Non-pigmented ciliary epithelial cell (primary cell): ENCODE measurements at places on chromosomes 1 and 21.

DNA sequence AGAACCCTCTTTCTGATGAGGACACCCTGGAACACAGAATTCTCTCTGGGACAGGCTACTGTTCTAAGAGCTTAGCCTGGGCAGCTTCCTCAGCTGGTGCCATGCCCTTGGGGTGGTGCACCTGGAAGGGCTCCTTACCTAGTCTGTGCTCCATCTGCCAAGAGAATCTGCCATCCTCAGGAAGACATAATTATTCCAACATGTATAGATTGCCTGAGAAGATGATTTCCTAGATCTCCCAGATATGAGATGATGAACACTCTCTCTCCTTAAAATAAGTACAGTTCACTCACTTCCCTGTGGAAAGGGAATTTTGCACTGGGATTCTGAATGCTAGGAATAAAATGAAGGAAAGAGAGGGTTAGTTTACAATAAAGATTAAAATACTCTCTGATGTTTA lies 87.6 kb downstream of the NENF start:
- DNase-seq = no peak

- DNase-seq = no peak
Observed at GRCh38 chr1:111052246-111052645, 87.6 kb downstream of the DRAM2 start.

DNA sequence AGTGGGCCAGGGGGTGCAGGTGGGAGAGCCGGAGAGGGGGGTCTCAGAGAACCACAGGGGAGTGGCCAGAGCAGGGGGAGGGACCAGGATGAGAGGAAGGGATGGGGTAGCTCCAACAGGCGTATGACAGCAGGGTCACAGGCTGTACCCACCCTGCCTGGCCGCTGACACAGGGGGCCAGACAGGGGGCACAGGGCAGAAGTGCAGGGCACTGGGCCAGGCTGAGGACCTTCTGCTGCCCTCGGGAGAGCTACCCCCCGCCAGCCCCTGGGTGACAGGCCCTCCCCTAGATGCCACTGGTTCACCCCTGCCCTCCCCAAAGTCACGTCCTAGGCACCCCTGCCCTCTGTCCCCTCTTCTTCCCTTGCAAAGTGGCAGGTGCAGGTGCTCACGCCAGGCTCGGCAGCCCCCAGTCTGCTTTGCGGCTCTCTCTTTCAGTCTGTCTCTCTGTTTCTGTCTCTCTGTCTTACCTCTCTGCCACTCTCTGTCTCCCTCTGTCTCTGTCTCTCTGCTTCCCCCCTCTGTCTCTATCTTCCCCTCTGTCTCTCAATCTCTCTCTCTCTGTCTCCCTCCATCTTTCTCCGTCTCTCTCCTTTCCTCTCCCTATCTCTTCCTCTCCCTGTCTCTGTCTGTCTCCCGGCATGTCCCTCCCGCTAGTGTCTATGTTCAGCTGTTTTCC lies 48.5 kb downstream of the WNT9A start:
- DNase-seq = no peak

- DNase-seq = no peak
Observed at GRCh38 chr1:107309962-107310361, 169.1 kb downstream of the NTNG1 start.

DNA sequence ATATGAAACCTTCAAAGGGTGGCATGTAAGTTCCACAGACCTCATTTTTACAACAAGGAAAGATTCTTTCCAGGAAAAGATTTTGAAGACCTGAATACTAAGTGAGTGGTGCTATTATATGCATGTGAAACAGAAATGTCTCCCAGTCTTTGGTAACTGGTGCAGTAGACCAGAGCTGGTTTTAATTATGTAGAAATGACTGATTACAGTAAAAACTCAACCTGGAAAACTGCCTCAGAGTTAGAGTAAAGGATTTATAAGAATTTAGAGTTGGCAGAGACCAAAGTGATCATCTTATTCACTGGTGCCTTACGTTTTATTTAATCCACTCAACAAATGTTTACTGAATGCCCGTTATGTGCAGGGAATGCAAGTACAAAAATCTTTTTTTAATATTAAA lies 30.2 kb upstream of the LRRC8D start:
- no peak for DNase-seq

DNA sequence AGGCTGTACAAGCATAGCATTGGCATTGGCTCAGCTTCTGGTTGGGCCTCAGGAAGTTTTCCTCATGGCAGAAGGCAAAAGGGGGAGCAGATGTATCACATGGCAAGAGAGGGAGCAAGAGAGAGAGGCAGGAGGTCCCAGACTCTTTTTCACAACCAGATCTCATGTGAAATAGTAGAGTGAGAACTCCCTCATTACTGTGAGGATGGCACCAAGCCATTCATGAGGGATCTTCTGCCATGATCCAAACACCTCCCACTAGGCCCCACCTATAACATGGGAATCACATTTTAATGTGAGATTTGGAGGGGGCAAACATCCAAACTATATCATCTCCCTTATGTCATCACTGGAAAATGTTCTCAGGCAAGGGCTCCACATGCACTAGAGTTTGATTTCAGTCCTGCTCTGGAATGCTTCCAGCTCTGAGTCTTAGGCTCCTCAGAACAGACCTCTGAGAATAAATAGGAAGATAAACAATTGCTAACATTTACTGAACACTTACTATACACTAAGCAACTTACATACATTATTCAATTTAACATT lies 39.4 kb upstream of the VTCN1 start:
- no peak for DNase-seq
